ENCODE measurements at places on chromosomes 3 and 15.

- peak; percentile 33 for DNase-seq
These were observed 32.8 kb downstream of the LINGO1 start for GRCh38 chr15:77599899-77600298.

DNA sequence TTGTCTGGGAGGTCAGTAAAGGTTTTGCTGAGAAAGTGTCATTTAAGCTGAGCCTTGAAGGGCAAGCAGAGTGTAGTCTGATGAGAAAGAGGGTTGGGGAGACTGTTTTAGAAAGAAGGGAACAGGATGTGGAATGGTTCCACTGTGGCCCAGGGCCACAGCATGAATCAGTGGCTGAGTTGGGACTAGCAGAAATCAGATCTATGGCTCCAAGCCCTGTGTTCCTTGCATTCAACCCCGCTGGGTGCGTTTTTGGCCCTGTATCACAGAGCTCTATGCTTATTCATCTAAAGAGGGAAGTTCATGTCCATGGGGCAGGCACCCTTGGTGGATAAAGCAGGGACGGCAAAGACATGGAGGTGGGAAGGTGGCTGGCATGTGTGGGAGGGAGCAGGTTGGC is 151.3 kb downstream of the CACNA1D start:
- DNase-seq = no peak

GRCh38 chr3:72947715-72948490 is 48.7 kb upstream of the PPP4R2 start:
- no peak for DNase-seq

GRCh38 chr3:100717637-100718487 is 8.6 kb downstream of the TFG start:
- no peak for DNase-seq

DNA sequence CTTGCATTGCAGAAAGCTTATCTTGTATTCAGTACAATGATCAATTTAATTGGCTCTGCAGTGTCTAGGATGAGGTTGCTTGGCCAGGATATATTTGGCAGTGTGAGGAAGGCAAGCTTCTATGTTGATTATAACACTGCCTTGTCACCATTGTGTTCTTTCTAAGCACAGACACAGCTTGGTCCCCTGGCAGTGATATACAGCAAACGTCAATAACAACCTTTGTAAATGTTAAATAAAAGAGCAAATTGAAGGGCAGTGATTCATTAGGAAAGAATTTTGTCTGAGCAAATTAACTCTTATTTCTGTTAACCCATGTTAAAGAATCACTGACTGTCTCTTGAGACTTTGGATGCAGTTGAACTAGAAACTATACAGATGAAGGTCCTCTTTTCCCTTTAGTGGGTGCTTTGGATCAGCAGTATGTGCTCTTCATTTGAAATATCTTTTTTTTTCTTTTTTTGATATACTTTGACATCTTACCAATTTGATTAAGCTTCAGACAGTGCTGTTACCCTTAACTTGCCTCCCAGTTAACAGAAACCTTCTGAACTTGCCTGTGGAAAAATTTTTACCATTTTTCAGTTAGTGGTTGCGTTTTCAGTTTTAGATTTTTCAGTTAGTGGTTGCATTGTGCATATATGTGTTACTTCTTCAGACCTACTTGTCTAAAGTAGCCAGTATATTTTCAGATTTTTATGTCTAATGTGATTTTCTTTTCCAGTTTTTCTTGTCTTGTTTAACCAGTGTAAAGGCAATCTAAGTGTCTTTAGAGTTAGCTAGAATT is 199.8 kb downstream of the TCF12 start:
- DNase-seq = no peak

GRCh38 chr3:143810166-143810952 is 37.9 kb downstream of the SLC9A9 start:
- DNase-seq = no peak

All from transverse colon (tissue), 4 donors.